Psoas muscle (tissue), 8 donors: ENCODE measurements at places on chromosomes 13 and 19. TPM values are rescaled to one million over a fixed set of nuclear protein-coding genes. Genes with fewer than 3 reads are reported as not detected.
A peak's percentile ranks its signal among the peaks of the same experiment; 100 is the strongest.

GRCh38 chr19:1811472-1811894 is 593 bp downstream of the ATP8B3 start:
- peaks cover 20% of the 10 kb centered on the region for H3K36me3 ChIP-seq
- peak; percentile 76 for DNase-seq

DNA sequence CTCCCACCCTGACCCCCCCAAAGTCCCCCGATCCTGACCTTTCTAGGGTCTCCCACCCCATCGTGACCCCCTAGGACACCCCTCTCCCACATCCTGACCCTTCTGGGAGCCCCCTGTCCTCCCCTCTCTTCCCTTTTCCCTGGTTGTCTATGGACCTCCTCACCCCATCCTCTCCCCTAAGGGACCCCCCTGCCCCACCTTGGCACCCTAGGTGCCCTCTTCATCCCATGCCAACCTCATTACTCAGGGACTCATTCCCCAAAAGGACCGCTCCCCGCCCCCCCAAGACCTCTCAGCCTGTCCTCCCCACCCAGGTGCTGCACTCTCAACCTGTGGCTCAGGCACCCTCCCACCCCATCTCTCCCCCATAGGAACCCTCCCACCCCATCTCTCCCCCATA is 2.1 kb downstream of the MAP2K2 start:
- H3K27ac ChIP-seq = no peak overlapping the region
- no peaks in the 10 kb centered on the region for H3K27me3 ChIP-seq
- no peak overlapping the region for H3K4me3 ChIP-seq
- no peaks in the 10 kb centered on the region for H3K36me3 ChIP-seq
- H3K4me1 ChIP-seq = peaks cover 11% of the 10 kb centered on the region

DNA sequence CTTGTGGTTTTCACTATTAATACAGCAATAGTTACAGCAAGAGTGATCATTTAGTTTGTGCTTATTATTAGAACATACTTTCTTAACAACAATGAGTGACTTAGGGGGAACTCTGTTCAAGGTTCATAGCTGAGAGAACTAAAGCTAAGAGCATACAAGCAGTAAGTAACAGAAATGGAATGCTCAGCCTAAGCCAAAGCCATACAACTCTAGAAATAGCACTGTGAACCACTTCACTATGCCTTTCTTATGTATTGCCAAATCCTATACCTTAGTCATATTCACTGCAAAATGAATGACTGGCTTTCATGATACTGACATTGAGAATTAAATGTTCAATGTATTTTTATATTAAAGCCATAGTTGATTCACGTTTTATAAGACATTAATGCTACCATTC is 599.7 kb upstream of the SLITRK1 start:
- no peaks in the 10 kb centered on the region for H3K4me1 ChIP-seq
- no peaks in the 10 kb centered on the region for H3K27me3 ChIP-seq
- no peaks in the 10 kb centered on the region for H3K36me3 ChIP-seq
- H3K27ac ChIP-seq = no peak overlapping the region
- H3K4me3 ChIP-seq = no peak overlapping the region
- DNase-seq = no peak

- H3K36me3 ChIP-seq = no peaks in the 10 kb centered on the region
- H3K4me3 ChIP-seq = no peak overlapping the region
- peaks cover 84% of the 10 kb centered on the region for H3K4me1 ChIP-seq
- no peak for DNase-seq
- H3K27ac ChIP-seq = peak overlapping the region; percentile 33
Observed at GRCh38 chr13:21010621-21011020, 50.8 kb downstream of the LATS2 start.

The BST2 gene
- total RNA-seq = 35.5 TPM
